ENCODE measurements at places on chromosomes 12 and 14.

GRCh38 chr14:38405851-38406635, 150.2 kb upstream of the CLEC14A start:
- DNase-seq, result no peak

DNA sequence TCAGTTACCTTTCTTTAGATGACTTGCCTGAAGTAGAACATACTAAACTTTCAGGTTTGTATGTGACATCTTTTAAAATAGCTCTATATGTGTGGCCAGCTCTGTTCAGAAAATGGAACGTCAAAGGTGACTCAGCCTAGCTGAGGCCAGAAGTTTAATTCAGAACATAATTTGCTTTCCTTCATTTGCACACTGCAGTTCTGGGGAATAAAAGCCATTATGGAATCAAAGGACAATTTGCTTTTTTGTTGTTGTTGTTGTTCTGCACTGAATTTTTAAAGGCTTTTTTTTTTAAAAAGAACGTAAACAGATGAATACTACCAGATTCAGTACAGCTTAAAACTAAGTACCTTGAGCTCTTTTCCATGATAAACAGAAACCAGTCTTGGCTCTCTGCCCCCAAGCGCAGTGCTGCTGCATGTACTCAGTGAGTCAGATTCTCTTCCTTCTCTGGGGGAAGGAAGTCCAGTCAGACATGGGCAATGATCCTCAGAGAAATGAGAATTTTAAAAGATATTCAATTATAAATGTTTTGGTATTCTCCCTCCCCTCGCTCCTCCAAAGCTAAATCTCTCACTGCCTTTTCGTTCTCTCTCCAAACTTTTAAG, 644.2 kb downstream of the NOVA1 start:
- no peak for DNase-seq

GRCh38 chr12:68236421-68237059, 10.9 kb upstream of the IL26 start:
- peak; percentile 13 for DNase-seq

GRCh38 chr12:31325524-31325875, 450 bp downstream of the SINHCAF start:
- peak; percentile 10 for DNase-seq

- DNase-seq, result no peak
Measured at GRCh38 chr12:129877411-129877810, 26.4 kb downstream of the TMEM132D start.

- no peak for DNase-seq
Measured at GRCh38 chr14:70722418-70722817, 80.7 kb downstream of the TTC9 start.

DNA sequence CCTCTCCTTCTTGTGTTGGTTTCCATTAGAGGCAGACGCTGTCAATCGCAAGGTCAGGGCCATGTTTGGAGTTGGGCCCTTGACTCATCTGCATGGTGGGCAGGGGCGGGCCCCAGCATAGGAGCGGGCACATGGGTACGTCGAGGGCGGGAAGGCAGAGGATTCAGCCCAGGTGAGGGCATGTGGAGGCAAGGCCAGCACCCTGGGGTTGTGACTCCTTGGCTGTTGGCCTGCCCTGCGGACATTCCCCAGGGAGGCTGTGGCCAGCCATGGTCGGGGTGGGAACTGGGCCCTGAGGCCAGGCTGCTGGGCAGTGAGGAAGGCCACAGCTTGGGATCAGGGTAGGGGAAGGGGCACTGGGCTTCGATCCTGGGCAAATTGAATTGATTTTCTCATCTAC, 10.3 kb downstream of the RPS6KL1 start:
- DNase-seq, result no peak

DNA sequence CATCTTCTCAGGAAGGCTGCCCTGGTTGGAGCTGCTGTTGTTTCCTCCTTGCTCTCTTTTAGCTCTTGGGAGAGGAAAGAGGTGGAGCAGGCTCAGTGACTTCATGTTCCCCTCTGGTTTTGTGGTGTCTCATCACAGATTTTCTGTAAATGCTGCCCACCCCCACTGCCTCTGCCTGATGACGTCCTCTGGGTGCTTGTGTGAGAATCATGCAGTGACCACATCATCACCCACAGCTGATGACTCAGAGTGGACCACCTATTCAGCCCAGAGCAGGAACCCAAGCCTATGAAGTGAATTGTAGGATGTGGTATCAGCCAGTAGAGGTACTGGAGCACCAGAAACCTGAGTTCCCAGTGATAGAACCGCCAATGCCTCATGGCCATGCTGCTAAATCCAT, at the start of gene GZMB:
Gene GZMB, minus strand, starts transcription at position 33 of the 400 bp plus-strand sequence. Its CDS starts 30 bp downstream, at position 3.
- DNase-seq, result no peak

- DNase-seq, result no peak
Measured at GRCh38 chr12:79837575-79837974, 97.3 kb downstream of the PPP1R12A start.

- no peak for DNase-seq
Measured at GRCh38 chr12:96236221-96236822, 42.1 kb downstream of the ELK3 start.

DNA sequence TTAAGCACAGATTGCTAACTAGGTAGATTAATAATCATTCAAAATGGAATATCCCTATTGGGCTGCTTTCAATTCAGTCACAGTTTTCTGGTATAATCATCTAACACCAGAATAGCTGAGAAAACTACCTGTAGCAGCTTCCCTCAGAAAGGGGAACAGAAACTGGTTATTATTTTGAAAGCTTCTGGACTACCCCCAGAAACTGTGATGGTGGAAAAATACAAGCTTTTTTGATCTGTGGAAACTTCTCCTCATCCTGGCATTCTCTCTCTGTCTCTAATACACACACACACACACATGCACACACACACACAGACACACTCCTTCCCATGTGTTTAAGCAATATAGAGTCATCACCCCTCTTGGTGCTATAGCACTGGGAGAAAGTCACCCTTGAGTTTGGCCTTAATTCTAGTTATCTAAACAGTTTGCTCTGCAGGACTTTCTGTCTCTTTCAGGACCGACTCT, 251.5 kb upstream of the LMO3 start:
- DNase-seq, result no peak

- DNase-seq, result no peak
Measured at GRCh38 chr14:56310643-56311042, 192.4 kb downstream of the PELI2 start.

DNA sequence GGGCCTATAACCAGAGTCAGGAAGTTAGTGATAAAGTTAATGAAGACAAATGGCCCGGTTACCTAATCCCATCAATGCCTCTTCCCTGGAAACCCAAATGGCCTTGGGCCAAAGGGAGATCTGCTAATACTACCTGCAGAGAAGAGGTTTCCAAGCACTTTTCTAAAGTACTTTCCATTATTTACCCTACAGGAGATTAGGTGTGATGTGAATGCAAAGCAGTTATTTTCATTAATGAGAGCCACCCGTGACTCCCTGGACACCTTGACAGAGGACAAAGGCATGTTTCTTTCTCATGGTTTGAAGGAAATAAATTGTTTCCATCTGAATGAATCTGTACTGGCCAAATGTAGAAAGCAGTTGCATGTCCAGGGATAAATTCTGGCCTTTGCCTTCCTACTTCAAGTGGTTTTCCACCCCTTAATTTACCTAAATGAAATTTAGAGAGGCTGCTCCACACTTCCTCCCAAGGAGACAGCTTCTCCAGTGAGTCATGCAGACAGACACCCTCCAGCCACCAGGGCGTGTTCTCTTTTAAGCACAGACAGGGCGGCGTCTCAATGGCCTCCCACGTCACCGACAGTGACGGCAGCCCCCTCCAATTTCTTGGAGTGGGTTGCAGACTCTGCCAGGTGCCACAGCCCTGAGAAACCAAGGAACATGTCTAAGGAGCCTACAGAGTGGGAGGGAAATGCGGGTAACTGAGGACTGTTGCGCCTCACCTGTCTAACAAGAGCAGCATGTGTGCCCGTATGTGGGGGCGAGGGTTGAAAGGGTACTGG, 43.9 kb upstream of the GNPNAT1 start:
- DNase-seq, result no peak

DNA sequence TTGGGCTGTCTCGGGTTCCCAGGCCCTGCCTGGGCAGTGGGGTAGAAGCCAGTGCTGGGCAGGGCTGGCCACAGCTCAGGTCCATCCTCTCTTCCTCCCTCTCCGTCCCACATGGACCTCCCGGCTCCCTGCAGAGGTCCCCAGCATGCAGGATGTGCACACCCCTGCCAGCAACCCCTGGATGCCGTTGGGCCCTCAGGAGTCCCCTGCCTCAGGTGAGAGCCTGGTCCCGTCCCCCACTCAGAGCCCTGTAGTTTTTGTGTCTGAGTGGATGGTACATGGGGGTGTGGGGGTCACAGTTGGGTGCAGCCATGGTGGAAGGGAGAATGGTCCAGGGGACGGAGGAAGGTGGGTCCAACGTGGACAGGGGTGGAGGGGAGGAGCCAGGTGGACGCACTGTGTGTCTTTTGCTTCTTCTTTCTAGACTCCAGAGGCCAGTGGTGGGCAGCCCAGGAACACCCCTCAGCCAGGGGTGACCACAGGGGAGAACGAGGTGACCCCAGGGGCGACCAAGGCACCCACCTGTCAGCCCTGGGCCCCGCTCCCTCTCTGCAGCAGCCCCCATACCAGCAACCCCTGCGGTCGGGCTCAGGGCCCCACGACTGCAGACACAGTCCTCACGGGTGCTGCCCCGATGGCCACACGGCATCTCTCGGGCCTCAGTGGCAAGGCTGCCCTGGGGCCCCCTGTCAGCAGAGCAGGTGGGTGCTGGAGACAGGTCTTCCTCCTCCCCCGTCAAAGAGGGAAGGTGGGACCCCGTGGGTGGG, 21.7 kb downstream of the PAPLN start:
- DNase-seq, result no peak

GRCh38 chr12:62713723-62714122, 221.2 kb downstream of the PPM1H start:
- DNase-seq, result no peak

GRCh38 chr14:74278080-74278479, 24.7 kb downstream of the ABCD4 start:
- DNase-seq, result no peak

- no peak for DNase-seq
Measured at GRCh38 chr14:31419179-31419966, 977 bp downstream of the HEATR5A start.

DNA sequence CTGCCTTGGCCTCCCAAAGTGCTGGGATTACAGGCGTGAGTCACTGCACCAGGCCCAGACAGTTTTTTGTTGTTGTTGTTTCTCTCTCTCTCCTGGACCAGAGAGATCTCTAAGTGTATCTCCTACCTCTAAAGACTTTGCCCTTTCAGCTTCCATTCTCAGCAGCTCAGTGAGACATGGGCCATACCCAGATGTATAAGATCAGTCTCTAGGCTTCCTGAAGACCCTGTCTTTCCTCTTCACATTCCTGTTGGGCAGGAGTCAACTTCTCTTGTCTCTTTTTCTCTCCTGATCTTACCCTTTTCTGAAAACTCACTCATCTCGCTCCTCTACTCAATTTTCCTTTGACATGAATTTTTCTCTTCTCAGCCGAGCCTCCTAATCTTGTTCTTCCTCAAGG, 42.0 kb downstream of the KCNK13 start:
- no peak for DNase-seq

DNA sequence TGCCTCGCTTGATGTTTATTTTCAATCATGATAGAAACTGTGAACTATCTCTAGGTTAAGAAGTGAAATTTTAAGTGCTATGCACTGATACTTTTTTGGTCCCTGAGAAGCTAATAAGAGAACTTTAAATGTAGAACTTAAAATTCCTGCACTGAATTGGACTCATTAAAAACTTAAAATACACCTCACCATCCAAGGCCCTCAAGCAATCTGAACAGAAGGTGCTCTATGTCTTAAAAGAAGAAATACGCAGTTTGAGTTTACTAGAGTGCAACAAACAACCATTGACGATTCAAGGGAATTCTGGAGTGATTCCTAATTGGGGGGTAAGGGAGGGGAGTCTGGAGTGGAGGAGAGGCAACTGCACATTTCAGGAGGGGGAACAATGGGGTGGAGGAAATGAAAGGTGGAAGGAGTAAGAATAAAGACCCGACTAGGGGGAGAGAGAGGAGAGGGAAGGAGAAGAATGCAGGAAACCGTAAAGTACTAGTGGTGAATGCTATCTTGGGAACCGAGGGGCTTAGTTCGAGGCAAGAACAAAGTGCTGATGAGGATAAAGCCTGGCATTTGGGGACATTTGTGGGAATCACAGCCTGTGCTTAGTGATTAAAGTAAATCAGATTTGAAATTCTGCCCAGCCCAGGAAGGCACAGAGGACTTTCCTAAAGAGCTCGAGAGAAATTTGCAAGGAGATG, 389.7 kb downstream of the AACS start:
- DNase-seq, result no peak

- no peak for DNase-seq
Measured at GRCh38 chr12:110426406-110426805, 22.9 kb upstream of the ANAPC7 start.

- no peak for DNase-seq
Measured at GRCh38 chr14:43408472-43408871, 1098.6 kb downstream of the FSCB start.

- no peak for DNase-seq
Measured at GRCh38 chr12:122029620-122030423, 8.1 kb downstream of the BCL7A start.

DNA sequence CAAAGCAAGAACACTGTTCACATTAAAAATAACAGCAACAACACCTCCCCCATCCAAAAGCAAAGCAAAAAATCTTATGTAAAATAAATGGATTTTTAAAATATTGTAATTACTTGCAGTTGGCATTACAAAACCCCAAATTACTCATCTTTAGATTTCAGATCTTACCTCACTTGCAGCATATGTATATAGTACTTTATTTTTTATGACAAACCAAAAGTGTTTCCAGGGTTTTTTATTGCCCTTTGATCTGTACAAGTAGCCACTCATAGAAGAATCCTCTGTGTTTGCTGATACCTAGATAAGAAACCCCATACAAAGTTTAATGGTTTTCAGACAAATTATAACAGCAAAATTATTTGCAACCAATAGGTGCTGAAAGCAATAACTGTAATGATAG, 12.2 kb upstream of the NR2C1 start:
- DNase-seq, result no peak

DNA sequence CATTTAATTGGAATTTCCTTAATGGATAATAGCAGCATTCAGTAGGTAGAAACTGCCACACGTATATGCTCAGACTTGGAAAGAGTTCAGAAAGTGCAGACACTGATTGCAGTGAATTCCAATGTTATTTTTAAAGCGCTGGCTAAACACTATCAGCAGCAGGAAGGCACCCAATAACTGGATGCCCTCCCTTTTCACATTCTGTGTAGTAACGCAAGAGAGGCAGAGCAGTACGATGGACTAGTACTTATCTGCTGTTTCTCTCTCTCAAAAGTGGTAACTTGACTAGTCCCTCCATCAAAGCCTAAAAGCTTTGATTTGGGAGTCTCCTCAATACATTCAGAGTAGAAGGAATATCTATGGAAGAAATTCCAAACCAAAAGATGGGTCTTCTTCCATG, 791.0 kb downstream of the TMTC2 start:
- DNase-seq, result no peak

Data from activated CD4-positive, alpha-beta T cell treated with anti-CD3 and anti-CD28 coated beads for 1 hour (primary cell).